ENCODE measurements at places on chromosomes 11 and 22.

- peak; percentile 38 for DNase-seq
Measured at GRCh38 chr11:47724041-47724729, 9.0 kb upstream of the AGBL2 start.

DNA sequence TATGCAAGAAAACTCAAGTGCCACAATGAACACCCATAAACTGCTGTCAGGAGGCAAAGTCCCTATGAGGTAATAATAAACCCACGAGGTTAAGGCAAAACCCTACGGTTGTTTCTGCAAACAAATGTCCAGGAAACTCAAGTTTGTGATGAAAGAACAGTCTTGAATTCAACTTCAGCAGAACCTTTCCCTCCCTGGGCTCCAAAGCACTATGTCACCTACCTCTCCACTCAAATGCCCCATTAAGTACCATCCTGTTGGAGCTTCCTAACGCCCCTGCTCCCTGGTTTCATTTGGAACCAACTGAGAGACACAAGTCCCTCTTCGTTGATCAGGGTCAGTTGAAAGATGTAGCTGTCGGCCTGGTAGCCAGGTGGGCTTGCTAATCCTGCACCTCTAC, 2.6 kb upstream of the C11orf91 start:
- DNase-seq = peak; percentile 81

GRCh38 chr11:55658031-55658573, 3.9 kb upstream of the OR4C6 start:
- DNase-seq = no peak

DNA sequence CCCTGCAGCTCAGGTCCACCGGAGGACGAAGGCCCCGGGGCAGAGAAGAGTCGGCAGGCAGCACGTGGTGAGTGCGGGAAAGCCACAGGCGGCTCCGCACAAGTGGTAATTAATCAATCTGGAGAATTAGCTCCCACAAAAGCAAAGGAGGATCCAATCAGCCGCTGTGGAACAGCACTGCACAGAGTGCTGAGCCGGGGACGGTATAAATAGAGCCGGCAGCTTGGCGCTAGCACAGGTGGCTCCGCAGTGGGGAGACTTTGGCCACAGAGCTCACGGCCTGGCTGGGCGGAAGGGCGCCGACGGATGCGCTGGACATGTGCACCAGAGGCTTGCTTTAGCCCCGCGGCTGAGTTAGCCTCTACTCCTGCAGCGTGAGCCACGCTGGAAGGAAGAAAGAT, 48.9 kb downstream of the IGSF9B start:
- no peak for DNase-seq

- DNase-seq = no peak
Measured at GRCh38 chr22:30297276-30297990, 8.1 kb upstream of the CASTOR1 start.

DNA sequence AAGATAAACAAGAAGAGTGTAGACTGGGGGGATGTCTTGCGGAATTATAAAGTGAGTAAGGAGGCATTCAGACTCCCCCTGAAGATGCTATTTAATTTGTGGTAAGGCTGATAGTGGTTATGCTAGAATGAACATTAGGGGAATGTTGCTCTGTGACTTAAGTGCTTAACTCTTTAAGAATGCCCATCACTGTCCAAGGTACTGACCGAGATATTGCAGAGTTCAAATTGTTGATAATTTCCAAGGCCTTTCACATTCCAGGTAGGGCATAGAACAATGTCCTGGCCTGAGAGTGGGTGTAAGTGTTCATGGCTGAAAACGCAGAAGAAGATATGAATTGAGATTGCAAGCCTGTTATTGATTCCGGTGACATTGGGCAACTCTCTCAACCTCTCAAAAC, 90.3 kb upstream of the SEZ6L start:
- DNase-seq = no peak

DNA sequence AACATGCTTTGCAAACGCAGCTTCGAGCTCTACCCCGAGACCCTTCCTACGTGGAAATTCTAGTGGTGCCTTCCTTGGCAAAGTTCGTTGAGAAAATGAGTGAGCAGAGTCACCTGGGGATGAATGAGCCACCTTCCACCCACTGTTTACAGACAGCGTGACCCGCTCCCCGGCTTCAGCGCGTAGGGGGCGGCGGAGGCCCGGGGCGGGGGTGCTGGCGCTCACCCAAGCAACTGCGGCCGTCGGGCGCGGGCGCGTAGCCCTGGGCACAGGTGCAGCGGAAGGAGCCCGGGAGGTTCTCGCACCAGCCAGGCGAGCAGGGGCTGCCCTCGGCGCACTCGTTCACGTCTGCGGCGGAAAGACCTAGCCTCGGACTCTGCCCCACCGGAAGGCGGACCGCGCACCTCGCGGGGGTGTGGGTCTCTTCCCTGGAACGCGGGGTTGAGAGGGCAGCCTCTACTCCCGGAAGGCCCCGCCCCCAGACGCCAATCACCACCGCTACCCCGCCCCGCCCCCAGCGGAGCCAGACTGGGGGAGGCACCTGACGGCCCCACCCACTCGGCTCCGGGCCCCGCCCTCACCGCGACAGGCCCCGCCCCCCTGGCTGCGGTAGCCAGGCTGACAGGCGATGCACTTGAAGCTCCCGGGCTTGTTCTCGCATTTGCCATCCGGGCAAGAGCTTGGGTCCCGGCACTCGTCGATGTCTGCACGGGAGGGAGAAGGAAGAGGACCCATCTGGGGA, 11.8 kb downstream of the LTBP3 start:
- peak; percentile 48 for DNase-seq

- no peak for DNase-seq
Measured at GRCh38 chr11:2924381-2924780, 4.8 kb downstream of the PHLDA2 start.

- DNase-seq = peak; percentile 75
Measured at GRCh38 chr22:49936018-49936972, 17.9 kb downstream of the CRELD2 start.

DNA sequence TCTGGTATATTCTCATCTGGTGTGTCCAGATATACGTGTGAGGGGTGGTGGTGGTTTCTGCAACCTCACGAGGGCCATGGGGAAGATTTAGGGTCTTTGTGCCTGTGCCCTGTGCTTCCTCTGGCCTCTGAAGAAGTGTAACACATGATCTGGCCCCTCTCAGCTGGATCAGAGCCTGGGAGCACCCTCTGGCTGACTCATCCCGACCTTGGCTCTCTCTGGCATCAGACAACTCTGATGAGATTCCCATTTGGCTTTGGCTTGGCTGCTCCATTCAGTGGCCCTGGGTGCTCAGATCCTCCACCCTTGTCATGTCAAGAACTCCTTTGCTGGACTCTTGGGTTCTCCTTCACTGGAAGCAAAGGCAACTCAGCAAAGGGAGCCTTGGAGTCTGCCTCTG, 45.2 kb downstream of the RASSF10 start:
- no peak for DNase-seq

DNA sequence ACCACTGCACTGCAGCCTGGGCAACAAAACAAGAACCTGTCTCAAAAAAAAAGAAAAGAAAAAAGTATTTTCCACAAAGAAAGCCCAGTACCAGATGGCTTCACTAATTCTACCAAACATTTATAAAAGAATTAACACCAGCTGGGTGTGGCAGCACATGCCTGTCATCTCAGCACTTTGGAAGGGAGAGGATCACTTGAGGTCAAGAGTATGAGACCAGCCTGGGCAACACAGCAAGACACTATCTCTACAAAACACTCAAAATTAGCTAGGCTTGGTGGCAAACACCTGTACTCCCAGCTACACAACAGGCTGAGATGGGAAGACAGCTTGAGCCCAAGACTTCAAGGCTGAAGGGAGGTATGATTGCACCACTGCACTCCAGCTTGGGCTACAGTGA, 20.1 kb downstream of the RSF1 start:
- DNase-seq = no peak

DNA sequence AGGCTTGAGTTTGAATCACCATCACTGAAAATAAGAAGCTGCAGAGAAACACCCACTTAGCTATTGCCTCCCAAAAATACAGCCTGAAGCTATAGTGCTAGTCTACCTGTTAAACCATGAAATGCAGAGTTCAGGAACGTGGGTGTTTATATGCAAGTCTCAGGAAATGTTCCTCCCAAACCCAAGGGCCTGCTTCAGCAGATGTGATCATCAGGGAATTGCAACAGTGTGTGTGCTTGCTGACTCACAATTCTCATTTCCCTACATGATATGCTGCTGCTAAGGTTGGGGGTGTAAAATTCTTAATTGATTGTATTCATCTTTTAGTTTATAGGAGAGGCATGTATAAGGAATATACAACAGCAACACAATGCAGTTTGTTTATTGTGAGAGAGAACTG, 49.6 kb downstream of the NUP98 start:
- peak; percentile 86 for DNase-seq

- DNase-seq = no peak
Measured at GRCh38 chr22:36235585-36235984, 3.7 kb downstream of the APOL2 start.

GRCh38 chr11:78402847-78403246, 14.8 kb downstream of the GAB2 start:
- no peak for DNase-seq

- no peak for DNase-seq
Measured at GRCh38 chr11:111427471-111427912, 48.4 kb upstream of the POU2AF1 start.

- DNase-seq = no peak
Measured at GRCh38 chr22:25546751-25547150, 17.7 kb upstream of the GRK3 start.

DNA sequence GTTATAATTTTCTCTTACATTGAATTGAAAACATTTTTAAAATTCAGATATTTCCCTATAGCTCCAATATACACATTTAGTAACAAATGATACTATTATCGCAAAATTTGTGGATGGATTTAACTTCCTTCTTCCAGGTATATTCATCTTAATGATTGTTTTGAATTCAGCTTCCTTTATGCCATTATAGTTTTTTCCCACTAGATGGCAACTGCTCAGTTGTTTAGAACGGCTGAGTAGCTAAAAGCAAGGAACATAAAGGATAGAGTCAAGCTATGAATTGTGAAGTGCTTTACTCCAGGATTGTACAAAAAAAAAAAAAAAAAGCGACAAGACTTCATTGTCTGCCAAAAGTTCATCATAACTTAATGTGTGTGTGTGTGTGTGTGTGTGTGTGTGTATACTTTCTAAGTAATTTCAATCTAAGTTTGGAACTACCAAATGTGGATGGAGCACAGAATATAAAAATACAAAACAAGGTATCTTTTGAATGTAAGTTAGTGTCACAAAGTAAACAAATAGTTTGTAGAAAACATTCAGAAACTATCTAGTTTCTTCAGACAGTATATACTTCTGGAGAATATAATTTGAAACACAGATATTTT, 846.4 kb downstream of the DLG2 start:
- DNase-seq = peak; percentile 55

- DNase-seq = no peak
Measured at GRCh38 chr11:95514416-95515110, 275.0 kb downstream of the FAM76B start.

DNA sequence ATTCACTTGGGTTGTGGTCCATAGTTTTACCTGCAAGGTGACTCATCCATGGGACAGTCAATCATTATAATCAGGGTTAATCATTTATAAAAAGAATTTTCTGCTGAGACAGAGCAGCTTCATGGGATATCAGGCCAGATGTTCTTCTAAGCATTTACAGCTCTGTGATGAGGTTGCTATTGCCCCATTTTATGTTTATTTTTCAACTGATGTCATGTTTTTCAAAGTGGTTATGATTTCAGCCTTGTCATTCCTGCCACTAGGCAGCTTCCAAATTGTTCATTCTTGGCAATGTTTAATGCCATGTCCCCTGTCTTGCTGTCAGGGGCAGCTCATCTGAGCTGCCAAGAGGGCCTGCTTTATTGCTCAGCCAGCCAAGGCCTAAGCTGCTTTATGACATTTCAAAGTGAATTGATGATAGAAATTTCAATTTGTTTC, 35.9 kb upstream of the ZBED5 start:
- DNase-seq = peak; percentile 74

GRCh38 chr11:18669219-18669596, 29.4 kb upstream of the TMEM86A start:
- DNase-seq = no peak

DNA sequence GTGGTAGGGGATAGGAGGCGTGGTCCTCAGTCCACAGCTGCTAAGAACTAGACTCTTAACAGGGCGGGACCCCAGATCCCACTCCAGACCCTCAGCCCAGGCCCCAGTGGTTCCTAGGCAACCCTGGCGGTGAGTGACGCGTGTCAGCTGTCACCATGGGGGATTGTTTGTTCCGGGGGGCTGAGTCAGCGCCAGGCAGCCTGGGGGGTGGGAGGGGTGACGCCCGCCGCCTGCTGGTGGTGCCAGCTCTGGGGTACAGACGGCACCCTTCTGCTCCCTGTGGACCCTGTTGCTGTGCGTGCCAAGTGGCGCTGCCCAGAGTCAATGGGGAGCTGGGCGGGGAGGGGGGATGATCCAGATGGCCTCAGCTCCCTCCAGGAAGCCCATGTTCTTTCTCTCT, 2.5 kb downstream of the CNIH2 start:
- no peak for DNase-seq

DNA sequence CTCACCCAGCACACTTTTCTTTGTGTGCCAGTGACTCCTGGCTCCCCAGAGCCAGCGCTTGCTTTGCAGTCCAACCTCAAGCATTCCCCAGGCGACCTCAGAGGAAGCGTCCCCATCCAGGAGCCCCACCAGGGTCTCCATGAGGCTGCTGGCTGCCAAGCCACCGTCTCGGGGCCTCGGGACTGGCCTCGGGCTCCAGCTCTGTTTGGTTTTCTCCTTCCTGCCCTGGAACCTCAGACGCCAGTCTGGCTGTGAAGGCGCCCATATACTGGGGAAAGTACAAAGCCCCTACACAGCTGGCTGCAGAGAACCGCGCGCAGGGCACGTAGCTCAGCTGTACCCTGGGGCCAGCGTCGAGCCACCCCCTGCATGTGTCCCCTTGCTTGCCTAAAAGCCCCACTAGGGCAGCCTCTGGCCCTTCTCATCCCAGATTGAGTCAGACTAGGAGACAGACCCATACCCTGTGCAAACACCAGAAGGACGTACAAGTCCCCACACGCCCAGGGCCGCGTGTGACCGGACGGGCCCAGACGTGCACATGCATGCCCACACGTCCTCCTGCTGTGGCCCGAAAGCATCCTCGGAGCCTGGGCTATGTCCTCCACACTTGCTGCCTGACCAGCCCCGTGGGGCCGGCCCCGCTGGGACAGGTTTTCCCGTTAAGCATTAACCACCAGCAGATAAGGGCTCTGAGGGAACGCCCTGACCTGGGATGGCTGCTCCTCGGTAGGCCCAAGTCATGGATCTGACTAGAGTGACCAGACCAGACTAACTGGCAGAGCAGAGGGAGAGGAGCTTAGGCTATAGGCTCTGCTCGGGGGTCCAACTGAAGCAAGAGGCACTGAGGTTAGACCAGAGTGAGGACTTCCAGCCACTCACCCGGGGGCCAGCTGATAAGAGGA, 4.2 kb upstream of the SYT8 start:
- no peak for DNase-seq

GRCh38 chr22:39287076-39287725, 32.2 kb downstream of the RPL3 start:
- peak; percentile 92 for DNase-seq

- no peak for DNase-seq
Measured at GRCh38 chr11:20095189-20095588, 65.1 kb downstream of the DBX1 start.

- DNase-seq = no peak
Measured at GRCh38 chr11:88448131-88448670, 110.7 kb upstream of the CTSC start.

- DNase-seq = no peak
Measured at GRCh38 chr11:61007383-61007955, 36.0 kb downstream of the CD6 start.

- no peak for DNase-seq
Measured at GRCh38 chr11:66867425-66868040, 10.7 kb downstream of the LRFN4 start.

All from renal cortical epithelial cell (primary cell).